ENCODE measurements at places on chromosomes 4 and X.

GRCh38 chr4:107349266-107349665 lies 313.2 kb upstream of the DKK2 start:
- no peak for DNase-seq

DNA sequence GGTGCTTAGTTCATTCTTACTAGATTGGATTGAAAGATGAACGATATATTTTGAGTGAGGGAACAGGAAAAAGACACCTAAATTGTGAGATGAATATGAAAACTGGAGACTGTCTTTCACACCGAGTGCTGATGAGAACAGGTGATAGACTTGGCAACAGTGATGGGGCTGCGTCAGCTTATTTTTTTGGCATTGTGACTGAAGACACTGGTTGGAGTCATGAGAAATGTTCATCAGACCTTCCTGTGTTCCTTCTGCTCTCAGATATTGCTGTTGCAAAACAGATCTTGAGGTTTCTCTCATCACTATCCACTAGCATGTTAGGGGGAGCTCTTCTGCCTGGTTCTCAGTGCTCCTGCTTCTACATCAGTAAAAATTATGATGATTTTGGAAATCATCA lies 124.2 kb upstream of the KCNIP4 start:
- DNase-seq = no peak

GRCh38 chrX:129193357-129193756 lies 329.9 kb downstream of the SMARCA1 start:
- no peak for DNase-seq

DNA sequence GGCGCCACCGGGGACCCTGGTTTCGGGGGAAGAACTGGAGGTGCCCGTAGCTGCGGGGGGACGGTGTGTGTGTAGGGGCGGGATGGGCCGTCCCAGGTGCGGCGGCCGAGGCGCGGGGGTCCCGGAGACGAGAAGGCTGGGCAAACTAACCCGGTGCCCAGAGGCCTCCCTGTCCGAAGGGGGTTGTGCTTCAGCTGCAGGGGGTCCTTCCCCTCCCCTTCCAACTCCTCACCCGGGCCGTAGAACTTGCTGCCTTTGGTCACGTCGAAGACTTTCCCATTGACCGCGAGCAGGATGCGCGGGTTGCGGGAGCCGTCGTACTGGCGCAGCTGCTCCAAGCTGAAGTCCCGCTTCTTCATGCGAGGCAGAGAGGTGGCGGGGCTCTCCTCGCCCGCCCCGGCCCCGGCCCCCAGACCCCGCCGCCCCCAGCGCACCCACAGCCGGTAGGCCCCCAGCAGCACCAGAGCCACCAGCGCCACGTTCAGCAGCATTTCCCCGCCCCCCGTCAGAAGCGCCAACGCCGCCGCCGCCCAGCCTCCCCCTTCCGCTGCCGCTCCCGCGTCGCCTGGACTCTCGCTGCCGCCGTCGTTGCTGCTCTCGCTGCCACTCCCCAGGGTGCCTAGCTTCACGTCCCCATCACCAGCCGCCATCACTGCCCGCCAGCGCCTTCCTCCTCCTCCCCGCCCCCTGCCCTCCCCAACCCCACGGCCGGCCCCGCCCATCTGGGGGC lies at the start of gene PGRMC2:
Gene PGRMC2, minus strand, starts transcription at position 673 of the 730 bp plus-strand sequence. Its CDS starts 23 bp downstream, at position 650.
- peak; percentile 17 for DNase-seq

GRCh38 chrX:2894885-2895292 lies 34.2 kb downstream of the ARSD start:
- no peak for DNase-seq
